ENCODE measurements at places on chromosomes 13 and 19. TPM values are rescaled to one million over a fixed set of nuclear protein-coding genes. Genes with fewer than 3 reads are reported as not detected.

OLFM2 gene
- total RNA-seq = 22.2 TPM

CDC42EP5 gene
- 35.3 TPM for total RNA-seq

PEG3 gene
- 71.2 TPM for total RNA-seq

KLK8 gene
- total RNA-seq = 3.3 TPM

PABPC3 gene
- total RNA-seq = 0.23 TPM

ZNF587B gene
- total RNA-seq = 18.5 TPM

PRSS57 gene
- 3.1 TPM for total RNA-seq

TMEM255B gene
- total RNA-seq = 5.5 TPM

ZNF579 gene
- total RNA-seq = 10.0 TPM

FAM124A gene
- total RNA-seq = 3.7 TPM

CD177 gene
- 29.0 TPM for total RNA-seq

CHST8 gene
- 0.41 TPM for total RNA-seq

PIN1 gene
- 70.5 TPM for total RNA-seq

THSD1 gene
- 10.6 TPM for total RNA-seq

GRIK5 gene
- total RNA-seq = 20.8 TPM

FBN3 gene
- 27.3 TPM for total RNA-seq

ERICH6B gene
- not detected for total RNA-seq

ADGRE2 gene
- total RNA-seq = 1.3 TPM

IZUMO4 gene
- total RNA-seq = 8.6 TPM

ZFR2 gene
- 0.41 TPM for total RNA-seq

KLK3 gene
- not detected for total RNA-seq

CABP5 gene
- not detected for total RNA-seq

UHRF1 gene
- total RNA-seq = 29.1 TPM

SERPINE3 gene
- total RNA-seq = not detected

MAMSTR gene
- 8.9 TPM for total RNA-seq

PLVAP gene
- total RNA-seq = 157 TPM

SRRM5 gene
- total RNA-seq = 0.06 TPM

TINCR gene
- 0.93 TPM for total RNA-seq

MYDGF gene
- 57.6 TPM for total RNA-seq

OR7D2 gene
- total RNA-seq = 0.12 TPM

USHBP1 gene
- total RNA-seq = 9.8 TPM

FCHO1 gene
- 4.7 TPM for total RNA-seq

ACTN4 gene
- total RNA-seq = 294 TPM

CYP2F1 gene
- total RNA-seq = not detected

CYP4F8 gene
- not detected for total RNA-seq

MEF2B gene
- 0.18 TPM for total RNA-seq

KLF1 gene
- 7.1 TPM for total RNA-seq

SLITRK6 gene
- total RNA-seq = 7.7 TPM

ZNF613 gene
- total RNA-seq = 9.5 TPM

All from metanephros (tissue), 2 donors.